Left colon (tissue), 2 donors: ENCODE measurements at places on chromosomes 3 and 15.

DNA sequence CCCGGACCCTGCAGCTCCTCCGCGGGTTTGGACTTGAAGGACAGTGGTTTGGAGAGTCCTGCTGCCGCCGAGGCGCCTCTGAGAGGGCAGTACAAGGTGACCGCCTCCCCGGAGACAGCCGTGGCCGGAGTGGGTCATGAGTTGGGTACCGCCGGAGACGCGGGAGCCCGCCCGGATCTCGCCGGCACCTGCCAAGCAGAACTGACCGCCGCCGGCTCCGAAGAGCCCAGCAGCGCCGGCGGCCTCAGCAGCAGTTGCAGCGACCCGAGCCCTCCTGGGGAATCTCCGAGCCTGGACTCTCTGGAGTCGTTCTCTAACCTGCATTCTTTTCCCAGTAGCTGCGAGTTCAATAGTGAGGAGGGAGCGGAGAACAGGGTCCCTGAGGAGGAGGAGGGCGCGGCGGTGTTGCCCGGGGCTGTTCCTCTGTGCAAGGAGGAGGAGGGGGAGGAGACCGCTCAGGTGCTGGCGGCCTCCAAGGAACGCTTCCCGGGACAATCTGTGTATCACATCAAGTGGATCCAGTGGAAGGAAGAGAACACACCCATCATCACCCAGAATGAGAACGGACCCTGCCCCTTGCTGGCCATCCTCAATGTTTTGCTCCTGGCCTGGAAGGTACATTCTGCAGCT is 634 bp downstream of the MINDY2 start:
- DNase-seq, result peak; percentile 60

- DNase-seq, result no peak
These were observed 47.1 kb upstream of the SERPINI2 start for GRCh38 chr3:167521006-167521355.

GRCh38 chr3:140727886-140728285 is 50.0 kb downstream of the TRIM42 start:
- no peak for DNase-seq

DNA sequence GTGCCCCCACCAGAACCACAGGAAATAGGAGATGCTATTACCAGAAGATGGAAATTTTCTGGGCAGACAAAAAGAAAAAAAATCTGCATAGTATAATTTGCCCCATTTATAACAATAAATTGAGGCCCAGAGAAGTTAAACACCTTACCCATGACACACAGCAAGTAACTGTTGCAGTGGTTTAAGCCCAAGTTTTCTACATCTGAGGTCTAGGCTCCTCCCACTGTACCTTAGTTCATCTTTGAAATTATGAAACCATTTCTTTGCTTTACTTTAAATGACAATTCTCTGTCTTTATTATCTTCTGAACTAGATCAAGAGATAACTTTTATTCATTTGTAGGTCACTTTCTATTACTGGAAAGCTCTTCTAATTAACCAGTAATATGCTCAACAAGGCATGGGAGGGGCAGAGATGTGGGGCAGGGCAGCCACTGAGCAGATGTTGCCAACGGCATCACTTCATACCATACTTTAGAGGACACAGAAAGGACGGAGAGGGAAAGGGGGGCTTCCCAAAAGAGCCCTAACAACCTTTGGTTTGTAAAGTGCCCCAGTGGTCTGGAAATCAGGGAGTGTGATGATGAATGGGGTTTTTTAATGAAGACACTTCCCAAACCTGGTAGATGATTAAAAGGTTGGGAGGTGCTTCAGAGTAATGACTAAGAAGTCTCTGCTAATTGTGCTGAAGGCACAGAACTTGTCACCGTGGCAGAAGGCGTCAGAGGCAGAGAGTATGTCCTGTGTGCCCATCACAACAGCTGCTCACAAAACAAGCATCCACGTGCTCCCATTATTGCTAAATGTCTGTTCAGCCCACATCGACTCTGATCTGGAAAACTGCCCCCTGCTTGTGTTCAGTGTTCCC is 342.5 kb downstream of the SHQ1 start:
- no peak for DNase-seq

DNA sequence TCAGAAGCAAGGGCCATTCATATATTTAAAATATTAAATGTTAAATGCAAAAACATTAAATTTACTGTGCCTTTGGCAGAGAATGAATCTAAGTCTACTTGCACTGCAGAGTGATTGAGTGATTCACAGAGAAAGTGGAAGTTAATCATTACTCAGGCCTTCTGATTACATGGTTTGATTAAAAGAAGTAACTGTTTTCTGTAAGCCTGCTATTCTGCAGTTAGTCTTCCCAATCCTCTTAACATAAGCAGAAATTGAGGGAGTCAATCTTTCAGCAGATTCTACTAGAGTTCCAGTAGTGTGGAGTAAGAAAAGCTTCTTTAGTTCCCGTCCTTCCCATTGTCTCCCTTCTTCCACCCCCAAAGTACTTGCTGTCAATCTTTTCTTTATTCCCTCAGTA is 1.5 kb downstream of the NLGN1 start:
- DNase-seq, result no peak

- no peak for DNase-seq
These were observed 86.6 kb downstream of the TRAK1 start for GRCh38 chr3:42177801-42178150.

- peak; percentile 81 for DNase-seq
These were observed 36.8 kb upstream of the KLHL25 start for GRCh38 chr15:85831415-85832113.

- DNase-seq, result no peak
These were observed 20.7 kb upstream of the MYZAP start for GRCh38 chr15:57570994-57571393.

- DNase-seq, result no peak
These were observed 1.5 kb upstream of the CACNA2D3 start for GRCh38 chr3:54120657-54121413.

DNA sequence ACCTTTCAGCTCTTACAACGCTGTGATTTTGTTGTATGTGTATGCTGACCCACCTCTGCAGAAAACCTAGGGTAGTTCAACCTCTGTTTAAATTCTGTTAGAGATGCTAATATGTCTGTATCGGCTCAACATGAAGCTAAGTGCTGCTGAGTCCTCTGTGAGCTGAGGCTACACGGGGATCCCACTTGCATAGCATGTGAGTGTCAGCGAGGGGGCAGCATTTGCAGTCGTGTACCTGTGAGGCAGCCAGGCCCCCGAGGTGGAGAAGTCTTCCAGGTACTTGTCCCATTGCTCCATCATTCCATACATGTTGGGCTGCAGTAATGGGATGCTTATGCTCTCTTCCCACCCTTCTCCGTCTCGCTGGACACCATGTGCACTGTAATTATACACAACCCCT is 3.7 kb downstream of the MKRN2OS start:
- no peak for DNase-seq

DNA sequence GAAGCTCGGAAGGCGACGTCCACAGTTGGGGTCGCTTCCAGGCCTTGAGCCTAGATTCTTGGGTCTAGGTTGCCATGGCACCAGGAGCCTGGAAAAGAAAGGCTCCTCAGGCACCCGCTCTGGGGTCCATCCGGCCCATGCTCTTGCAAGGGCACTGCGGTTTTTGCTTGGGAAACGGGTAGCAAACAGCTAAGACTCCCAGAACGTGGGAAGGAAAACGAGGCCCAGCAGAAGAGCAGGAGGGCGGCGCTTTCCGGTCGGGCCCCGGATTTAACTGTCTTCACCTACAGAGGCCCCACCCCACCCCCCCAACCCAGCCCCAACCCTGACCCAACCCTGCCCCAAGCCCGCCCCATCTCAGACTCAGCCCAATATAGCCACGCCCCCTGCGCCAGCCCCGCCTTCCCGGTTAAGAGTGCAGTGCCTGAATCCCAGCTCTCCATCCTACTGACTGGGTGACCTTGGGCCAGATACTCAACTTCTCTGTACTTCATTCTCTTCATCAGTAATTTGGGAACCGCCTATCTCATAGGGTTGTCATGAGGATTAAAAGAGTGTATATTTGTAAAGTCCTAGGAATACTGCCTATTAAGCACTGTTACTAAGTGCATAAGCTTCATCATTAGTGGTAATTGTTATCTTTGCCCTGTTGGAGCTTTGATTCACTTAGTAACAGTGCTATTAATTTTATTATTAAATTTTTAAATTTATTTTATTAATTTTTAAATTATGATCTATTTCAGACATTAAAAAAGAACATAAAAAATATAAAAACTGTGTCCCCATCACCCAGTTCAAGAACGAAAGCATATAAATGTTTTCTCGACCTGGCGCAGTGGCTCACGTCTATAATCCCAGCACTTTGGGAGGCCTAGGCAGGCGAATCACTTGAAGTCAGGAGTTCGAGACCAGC is 28.4 kb upstream of the SMAD6 start:
- DNase-seq, result peak; percentile 91

GRCh38 chr3:172106989-172107388 is 67.6 kb downstream of the FNDC3B start:
- peak; percentile 54 for DNase-seq

DNA sequence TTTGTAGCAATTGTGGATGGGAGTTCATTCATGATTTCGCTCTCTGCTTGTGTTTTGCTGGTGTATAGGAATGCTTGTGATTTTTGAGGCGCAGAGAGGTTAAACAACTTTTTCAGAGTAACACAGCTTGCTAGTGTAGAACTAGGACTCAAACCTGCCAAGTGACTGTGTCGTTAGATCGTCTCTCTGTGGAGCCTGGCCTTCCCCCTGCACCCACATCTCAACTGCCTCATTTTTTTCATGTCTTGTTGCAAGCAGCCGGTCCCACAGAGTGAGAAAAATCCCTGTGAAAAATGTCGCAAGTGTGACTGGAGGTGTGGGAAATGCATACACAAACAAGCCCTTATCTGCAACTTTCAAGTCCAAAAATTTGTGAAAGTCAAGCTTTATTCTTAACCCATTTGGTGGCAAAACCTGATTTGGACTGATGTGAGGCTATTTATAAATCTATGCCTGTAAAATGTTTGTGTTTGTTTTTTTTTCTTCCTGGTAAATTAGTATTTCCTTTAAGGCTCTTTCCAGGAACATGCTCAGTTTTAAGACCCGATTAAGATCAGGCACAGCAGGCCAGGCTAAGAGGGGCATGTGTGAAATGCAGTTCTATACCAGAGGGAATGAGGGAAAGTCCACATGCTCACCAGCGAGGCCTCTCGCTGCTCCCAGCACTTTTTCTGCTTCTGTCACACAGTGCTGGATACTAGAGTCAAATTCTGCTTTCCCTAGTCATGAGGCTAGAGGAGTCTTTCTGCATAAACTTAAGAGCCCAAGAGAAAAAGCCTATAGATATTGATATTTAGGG is 25.8 kb downstream of the ST6GAL1 start:
- no peak for DNase-seq

GRCh38 chr3:128349963-128350599 is 116.6 kb downstream of the DNAJB8 start:
- no peak for DNase-seq

DNA sequence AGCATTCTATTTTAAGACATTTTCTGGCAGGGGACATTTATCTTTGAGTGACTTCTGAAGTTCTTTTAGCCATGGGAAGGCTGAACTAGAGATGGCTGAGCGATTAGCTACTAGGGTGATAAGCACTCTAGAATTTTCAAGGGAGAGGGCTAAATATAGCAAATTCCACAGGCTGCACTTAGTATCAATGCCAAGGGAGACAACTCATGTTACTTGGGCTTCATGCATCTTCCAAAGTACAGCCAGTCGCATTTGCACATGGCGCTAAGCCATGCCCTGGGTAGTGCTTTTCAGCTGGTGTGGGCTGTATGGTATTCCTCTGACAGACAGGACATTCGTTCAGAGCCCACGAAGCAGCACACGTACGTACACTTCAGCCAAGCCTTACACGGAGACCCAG is 69.6 kb downstream of the RYR3 start:
- no peak for DNase-seq

DNA sequence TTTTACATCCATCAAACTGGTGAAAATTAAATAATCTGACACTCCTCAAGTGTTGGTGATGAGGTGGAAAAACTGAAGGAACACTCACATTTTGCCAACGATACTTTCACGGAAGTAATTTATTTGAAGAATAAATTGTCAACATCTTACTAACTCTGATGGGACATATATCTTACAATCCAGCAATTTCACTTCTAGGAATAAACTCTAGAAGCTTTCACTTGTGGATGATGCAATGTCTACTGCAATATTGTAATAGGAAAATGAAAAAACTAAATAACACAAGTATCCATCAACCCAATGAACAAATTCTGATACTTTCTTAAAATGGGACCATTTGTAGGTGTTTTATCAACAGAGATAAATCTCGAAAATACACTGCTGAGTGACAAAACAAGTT is 16.2 kb upstream of the LIPC start:
- no peak for DNase-seq

DNA sequence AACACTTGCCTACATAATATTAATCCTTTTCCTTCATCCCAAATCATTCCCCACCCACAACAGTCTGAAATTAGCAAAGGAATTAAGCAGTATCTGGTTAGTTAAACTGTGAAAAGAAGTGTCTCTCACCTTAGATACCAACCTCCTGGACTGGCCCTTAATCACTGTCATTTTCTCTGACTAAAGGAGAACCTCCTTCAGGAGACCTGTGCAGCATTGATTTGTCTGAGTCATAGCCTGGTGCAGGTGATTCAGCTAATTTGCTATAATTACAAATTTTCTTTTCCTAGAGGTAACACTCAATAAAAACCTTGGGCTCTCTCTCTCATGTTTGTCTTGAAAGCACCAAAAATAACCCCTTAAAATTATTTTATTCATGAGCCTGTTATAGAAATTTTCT is 279.8 kb upstream of the SEMA6D start:
- no peak for DNase-seq

DNA sequence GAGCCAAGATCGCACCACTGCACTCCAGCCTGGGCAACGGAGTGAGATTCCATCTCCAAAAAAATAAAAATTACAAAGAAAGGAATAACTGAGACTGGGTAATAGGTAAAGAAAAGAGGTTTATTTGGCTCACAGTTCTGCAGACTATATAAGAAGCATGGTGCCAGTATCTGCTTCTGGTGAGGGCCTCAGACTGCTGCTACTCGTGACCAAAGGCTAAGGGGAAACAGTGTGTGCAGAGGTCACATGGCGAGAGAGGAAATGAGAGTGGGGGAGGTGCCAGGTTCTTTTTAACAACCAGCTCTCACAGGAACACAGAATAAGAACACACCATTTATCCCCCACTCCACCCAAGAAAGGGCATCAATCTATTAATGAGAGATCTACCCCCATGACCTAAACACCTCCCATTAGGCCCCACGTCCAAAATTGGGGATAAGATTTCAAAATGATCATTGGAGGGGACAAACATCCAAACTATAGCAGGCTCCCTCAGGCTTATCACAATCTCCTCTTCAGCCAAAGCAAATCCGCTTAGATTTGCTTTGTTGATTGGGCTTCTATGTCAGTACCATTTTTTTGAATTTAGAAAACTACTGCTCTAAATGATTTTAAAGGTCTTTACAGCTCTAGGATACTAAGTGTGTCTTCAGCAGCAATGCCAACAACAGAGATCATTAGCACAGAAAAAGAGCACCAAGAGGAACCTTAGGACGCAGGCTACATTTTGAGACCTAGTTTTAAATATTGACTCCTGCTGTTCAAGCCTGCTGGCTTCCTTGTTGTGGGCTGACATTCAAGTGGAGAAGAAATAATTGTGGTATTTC is 84.2 kb upstream of the TBL1XR1 start:
- DNase-seq, result no peak

- DNase-seq, result peak; percentile 32
These were observed 90.0 kb downstream of the APBA2 start for GRCh38 chr15:28975766-28976179.

- no peak for DNase-seq
These were observed 52.9 kb downstream of the EXOG start for GRCh38 chr3:38549082-38549481.
